Stimulated activated CD8-positive, alpha-beta memory T cell treated with anti-CD3 and anti-CD28 coated beads, Interleukin-15, amount 100 ng/mL, for 1 hour (primary cell): ENCODE measurements at places on chromosomes 11 and 22.

GRCh38 chr11:70206226-70206981 is 3.3 kb downstream of the FADD start:
- DNase-seq = no peak

DNA sequence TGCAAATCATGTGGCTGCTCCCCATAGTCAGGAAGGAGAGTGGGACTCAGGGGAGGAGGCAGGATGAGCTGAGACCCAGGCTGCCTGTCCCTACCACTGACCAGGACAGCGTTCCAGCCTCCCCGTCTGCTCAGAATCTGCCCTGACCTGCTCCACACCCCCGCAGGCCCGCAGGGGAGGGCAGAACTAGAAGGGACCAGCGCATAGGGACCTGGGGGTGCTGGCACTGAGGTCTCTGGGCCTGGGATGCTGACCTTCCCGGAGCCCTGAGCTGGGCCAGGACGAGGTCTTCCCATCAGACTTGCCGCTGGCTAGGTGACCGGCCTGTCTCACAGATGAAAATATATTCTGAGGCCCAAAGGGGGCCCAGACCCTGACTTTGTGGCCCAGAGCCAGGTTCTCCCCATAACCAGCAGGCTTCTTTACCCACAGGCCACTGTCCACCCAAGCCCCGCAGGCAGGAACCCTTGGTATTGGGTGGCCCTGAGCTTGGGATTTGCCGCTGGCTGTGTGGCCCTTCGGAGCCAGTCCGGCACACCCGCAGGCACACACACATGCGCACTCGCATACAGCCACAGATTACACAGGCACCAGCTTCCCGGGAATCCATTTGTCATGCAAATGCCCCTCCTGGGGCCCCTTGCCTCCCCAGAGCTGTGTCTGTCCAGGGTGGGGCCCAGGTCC is 13.8 kb upstream of the PIM3 start:
- no peak for DNase-seq

DNA sequence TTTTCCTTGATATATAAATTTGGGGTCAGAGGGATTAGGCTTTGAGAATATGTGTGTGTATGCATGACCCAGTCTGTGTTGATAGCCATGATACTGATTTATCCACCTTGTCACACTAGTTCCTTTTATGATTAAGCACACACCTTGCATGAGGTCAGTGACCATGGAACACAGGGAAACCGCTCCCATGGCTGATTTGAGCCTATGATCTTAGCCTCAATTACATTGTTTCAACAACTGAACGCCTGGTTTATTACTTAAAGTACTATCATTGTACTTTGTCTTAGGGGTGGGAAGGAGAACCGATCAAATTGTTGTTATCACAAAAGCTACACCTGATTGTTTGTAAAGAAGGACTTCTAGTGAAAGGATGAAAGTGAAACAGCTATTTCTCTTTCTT is 70.7 kb downstream of the ARFGAP2 start:
- DNase-seq = no peak

DNA sequence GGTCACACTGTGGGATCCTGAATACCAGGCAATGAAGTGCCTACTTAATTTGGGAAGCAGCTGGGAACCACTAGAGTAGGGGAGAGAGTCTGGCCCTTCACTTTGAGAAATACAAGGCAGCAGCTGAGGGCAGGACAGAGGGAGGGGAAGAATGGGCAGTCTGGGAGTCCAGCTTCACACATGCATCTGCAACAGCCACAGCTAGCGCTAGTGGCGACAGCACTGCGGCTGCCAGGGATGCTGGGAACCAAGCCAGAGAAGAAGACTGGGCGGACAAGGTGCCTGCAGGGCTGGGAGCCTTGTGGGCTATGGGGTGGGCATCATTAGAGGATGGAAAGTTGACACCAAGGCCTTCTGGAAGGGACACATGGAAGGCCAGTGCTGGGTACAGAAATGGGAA is 15.8 kb downstream of the SCUBE2 start:
- DNase-seq = no peak

DNA sequence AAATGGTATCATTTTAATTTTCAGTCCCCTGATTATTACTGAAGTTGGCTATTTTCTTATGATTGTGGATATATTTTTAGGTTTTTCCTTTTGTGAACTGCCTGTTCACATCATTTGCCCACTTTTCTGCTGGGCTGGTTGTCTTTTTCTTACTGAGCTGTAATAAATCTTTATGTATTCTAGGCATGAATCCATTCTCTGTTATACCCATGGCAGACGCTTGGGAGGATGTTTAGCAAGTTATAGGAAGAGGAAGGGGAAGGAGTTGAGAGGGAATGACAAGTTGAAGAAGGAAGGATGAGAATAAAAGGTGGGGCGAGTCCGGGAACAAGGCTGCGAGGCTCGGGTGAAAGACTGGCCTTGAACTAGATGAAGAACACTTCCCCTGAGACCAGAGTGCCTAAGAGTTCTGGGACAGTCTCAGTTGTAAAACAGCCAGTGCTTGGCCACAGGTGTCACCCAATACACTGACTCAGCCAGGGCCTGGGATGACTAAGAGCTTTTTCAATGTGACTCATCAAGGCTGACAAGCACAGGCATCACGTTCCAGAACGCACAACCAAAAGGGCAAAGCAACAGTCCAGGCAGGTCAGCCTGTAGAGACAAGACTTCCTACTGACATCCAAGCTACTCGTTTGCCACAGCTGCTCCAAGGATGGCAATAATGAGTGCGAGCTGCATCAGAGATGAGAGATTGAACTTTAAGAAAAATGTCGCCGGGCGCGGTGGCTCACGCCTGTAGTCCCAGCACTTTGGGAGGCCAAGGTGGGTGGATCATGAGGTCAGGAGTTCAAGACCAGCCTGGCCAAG is 35.2 kb downstream of the LRFN4 start:
- no peak for DNase-seq

DNA sequence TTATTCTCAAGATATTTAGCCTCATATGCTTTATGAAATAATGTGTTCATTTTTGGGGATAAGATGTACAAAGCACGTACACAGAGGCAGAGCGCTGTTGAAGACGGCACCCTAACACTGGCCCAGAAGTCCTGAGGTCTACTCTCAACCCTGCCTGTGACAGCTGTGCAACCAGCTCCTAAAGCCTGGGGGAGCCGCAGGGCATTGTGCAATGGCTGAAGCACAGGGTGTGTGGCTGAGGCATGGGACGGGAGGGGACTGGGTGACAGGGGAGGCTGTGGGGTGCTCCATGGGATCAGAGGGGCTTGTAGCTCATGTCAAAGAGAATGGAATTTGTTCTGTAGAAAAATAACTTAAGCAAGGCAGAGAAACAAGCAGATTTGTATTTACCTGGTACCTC is 27.7 kb downstream of the FAM227A start:
- no peak for DNase-seq

GRCh38 chr11:3894128-3894731 is 38.8 kb downstream of the STIM1 start:
- no peak for DNase-seq

DNA sequence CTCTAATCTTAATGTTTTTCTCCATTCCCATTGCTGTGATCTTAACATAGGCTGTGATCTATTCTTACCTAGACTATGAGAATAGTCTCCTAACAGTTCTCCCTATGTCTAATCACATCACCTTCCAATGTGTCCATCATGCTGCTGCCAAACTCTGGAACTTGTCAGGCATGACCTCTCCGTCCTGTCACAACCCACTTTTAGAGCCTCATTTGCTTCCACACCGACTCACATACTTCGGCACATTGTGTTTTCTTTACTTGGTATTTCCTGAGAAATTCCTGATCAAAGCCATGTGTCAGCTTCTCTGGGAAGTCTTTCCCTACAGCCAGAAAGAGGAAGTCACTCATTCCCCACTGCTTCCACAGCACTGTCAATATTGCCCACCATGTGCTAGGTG is 40.5 kb upstream of the BIRC3 start:
- no peak for DNase-seq

GRCh38 chr11:72569966-72570892 is 104.0 kb downstream of the PDE2A start:
- DNase-seq = no peak

DNA sequence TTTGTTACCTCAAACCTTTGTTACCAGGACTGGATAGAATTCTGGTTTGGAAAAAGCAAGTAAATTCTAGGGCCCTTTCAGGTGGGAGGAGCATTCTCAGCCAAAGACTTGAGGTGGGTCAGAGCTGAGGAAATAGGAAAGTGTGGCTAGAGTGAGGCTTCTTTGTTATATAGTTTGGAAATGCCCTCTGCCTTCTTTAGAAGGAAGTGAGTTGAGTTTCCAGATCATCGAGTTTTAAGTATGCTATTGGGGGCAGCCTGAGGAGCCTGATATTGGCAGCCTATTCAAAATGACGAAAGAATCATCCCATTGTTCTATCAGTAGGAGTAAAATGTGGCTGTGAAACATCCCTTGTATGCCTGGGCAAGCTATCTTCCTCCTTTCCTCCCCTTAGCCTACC is 134.1 kb downstream of the ARHGAP42 start:
- DNase-seq = no peak

DNA sequence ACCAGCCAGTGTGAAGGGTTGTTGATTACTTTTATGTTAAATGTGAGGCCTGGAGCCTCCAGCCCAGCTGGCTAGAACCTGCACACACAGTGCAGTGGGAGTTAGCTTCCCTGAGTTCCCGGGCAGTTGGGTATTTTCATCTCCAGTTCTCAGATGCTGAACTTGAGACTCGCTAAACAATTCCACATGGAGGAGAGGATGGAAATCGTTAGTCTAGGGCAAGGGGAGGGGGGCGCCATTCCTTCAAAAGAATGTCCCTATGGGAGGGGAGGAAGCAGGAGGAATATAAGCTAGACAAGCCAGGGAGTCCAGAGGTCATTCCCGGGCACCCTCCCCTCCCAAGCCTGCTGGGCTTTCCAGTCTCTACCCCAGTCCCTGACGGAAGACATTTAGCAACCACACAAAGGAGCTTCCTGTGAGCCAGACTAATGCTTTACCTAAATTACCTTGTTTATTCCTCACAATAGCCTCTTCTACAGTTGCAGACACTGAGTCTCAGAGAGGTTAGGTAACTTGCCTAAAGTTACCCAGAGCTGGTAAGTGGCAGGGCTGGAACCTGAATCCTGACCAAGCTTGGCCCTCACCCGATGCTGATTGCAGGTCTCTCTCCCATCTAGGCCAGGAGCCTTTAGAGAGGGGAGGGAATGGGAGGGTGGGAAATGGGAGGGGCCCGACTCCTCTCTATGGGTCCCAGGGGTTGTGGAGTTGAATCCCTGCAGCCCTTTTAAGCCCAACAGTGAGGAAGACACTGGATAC is 1.9 kb upstream of the TSKU start:
- DNase-seq = no peak

DNA sequence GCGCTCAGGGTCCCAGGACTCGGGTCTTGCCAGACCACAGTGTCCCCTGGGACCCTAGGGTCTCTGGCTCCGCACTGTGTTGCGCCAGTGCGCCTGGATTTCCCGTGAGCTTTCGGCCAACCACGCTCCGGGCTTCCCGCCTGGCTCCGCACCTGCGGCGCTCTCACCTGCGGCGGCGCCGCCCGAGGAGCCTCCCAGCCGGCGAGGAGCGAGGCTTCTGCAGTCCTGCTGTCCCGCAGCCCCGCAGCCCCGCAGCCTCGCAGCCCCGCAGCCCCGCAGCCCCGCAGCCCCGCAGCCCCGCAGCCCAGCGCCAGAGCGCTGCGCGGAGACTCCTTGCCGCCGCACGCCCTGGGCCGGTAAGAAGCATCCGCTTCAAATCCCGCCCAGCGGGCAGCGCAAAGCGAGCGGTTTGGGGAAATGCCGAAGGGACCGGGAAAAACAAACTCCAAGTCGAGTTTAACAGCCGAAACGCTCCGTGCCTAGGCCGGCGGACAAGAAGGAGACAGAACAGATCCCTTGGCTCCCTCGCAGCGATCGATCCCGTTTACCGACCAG is 939 bp downstream of the ALX4 start:
- no peak for DNase-seq

DNA sequence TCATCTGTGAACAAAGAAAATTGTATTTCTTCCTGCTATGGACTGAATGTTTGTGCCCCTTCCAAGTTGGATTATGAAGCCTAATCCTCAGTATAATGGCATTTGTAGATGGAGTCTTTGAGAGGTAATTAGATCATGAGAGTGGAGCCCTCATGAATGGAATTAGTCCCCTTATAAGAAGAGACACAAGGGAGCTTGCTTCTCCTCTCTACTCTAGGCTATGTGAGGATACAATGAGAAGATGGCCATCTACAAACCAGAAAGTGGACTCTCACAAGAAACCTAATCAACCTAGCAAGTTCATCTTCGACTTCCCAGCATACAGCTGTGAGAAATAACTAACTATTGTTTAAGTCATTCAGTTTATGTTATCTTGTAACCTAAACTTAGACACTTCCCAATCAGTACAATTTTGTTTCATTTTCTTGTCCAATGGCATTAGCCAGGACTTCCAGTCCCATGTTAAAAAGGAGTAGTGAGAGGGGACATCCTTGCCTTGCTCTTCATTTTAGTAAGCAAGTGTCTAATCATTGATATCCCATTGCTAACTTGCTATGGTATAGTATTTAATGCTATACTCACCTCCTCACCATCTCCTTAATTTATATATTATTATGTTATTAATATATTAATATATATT is 45.7 kb downstream of the PDGFD start:
- DNase-seq = no peak
